ENCODE measurements at places on chromosomes 3 and 15. TPM values are rescaled to one million over a fixed set of nuclear protein-coding genes. Genes with fewer than 3 reads are reported as not detected.
A peak's percentile ranks its signal among the peaks of the same experiment; 100 is the strongest.

GRCh38 chr3:172522871-172523818 lies at the start of gene TNFSF10:
TSS of gene TNFSF10 (minus strand) at chr3:172523430. CDS start at chr3:172523384, 46 bp downstream.
- peak; percentile 66 for DNase-seq

SLC28A1 gene
- 0.39 TPM for total RNA-seq

KLHL40 gene
- 281 TPM for total RNA-seq

SLC22A13 gene
- 0.62 TPM for total RNA-seq
